Stimulated activated CD4-positive, alpha-beta T cell treated with anti-CD3 and anti-CD28 coated beads, Interleukin-1b, Interleukin-23, amount 100 ng/mL, for 4 hours (primary cell): ENCODE measurements at places on chromosomes 2 and 18.

GRCh38 chr18:9743200-9744016 is 35.3 kb downstream of the RAB31 start:
- no peak for DNase-seq

DNA sequence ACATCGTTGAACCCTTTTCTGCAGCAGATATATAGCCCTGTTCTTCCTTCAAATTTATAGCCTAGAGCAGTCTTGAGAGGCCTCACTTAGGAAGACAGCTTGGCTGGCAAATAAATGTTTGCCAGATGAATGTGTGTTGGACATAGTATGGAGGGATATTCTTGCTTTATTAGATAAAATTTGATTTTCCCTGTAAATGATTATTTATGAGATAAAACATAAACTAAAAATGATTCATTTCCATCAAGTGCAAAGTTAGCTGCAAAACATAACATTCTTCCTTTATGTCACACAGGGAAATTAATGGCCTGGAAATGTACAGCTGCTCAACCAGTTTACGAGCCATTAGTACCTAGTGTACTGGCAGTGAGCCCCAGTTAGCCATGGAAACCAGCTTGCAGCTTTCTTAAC is 82.5 kb downstream of the LIMS1 start:
- DNase-seq, result no peak

DNA sequence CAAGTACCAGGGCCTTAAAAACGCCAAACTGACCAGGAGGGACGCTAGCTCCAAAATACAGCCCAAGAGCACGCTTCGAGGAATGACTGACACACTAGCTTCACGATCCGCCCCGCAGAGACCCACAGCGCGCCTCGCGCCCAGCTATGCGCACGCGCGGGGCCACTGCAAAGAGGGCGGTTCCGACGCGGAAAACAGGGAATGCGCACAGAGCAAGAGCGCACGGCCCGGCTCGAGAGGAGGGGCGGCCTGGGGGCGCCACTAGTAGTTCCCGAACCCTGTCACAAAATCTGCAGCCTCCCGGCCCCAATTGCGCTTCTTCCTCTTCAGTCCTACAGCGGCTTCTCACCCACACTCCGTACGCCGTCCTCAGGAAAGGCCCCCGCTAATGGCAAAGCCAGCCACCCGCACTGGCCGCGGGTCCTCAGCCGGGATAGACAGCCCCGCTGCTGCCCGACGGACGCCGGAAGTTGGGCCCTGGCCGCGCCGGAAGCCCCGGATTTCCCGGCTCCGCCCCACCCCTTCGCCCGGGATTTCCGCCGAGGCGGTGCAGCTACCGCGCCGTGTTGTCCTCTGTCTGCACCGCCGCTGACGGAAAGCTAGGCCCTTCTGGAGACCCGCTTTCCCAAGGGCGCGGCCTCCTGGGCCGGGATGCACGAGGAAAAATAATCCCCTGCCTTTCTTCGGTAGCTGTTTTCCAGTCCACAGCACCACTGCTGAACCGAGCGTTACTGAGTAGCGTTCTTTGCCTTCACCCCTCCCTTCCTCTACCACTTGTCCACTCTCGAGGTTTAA is at the start of gene HDHD2:
TSS of gene HDHD2 (minus strand) at position 472 of the 795 bp plus-strand sequence. CDS start 14,061 bp downstream, outside the sequence.
- DNase-seq, result peak; percentile 66

- no peak for DNase-seq
Observed at GRCh38 chr2:13001408-13001807, 284.7 kb downstream of the TRIB2 start.

DNA sequence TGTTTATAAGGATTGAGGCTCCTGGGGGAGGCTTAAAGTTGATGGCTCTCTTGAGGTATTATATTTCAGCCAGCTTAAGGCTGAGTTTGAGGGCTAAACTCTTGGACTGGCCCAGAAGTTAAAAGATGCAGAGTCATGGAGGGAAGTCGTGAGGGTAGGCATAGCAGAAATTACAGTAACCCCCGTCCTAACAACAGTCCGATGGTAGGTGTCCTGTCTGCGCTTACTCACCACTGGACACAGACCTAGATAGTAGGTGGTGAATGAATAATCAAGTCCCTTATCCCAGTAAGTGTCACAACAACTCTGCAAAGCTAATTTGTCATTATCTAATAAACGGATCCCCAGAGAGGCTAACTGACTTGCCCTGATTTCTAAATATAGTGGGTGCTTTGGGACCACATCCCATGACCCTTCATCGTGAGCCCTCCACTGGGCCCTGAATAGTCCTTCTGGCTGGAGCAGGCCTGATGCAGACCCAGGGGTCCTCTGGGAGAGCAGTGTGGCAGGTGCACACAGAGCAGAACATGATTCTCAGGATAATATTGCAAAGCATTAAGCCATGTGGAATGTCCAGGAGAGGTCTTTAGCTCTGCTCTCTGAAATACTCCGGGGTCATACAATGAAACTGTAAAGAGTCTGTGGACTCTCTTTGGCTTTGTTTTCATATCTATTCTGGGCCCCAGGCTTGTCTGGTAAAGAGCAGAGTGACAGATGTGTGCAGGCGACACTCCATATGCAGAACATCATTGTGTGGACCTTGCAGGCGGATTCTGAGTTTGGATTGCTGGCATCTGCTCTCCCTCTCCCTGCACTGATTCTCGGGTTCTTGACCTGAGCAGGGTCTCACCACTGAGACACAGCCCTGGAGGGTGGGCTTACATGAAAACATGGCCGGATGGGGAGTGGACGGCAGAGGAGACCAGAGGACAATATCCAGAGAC is 98.1 kb downstream of the RNF144A start:
- no peak for DNase-seq

GRCh38 chr2:190443055-190443454 is 34.9 kb downstream of the MFSD6 start:
- no peak for DNase-seq

DNA sequence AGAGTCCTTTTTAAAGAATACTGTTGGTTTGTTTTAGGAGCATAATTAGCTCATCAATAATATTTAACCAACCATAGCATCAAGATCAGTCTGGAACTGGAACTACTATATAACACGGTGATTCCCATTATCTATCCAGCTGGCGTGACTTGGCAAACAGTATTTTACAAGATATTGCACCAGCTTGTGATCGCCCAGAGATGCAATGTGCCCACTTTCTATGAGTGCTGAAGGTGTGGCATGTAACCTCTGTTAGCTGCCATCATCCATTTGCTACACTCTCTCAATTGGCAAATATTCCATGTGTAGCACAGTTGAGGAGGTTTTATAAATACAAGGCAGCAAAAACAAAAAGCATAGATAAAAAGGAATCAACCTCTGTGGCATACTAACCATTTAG is 64.9 kb downstream of the FIGN start:
- no peak for DNase-seq

- DNase-seq, result no peak
Observed at GRCh38 chr2:24400207-24400907, 40.0 kb upstream of the ITSN2 start.

- no peak for DNase-seq
Observed at GRCh38 chr2:222179592-222179991, 119.2 kb downstream of the PAX3 start.

GRCh38 chr2:160425434-160426151 is 68.0 kb downstream of the RBMS1 start:
- DNase-seq, result no peak

DNA sequence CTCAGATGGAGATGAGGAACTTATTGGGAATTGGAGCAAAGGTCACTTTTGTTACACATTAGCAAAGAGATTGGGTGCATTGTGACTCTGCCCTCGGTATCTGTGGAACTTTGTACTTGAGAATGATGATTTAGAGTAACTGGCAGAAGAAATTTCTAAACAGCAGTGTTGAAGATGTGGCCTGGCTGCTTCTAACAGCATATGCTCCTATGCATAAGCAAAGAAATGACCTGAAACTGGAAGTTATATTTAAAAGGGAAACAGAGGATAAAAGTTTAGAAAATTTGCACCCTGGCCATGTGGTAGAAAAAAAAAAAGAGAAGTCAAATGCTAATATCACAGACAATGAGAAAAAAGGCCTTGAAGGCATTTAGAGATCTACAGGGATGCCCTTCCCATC is 256.8 kb upstream of the ZC3H15 start:
- DNase-seq, result no peak

- DNase-seq, result no peak
Observed at GRCh38 chr2:171411791-171412483, 21.9 kb downstream of the METTL8 start.

- no peak for DNase-seq
Observed at GRCh38 chr2:104774631-104775030, 79.3 kb upstream of the POU3F3 start.

- DNase-seq, result no peak
Observed at GRCh38 chr18:35096677-35097011, 55.4 kb downstream of the MAPRE2 start.

DNA sequence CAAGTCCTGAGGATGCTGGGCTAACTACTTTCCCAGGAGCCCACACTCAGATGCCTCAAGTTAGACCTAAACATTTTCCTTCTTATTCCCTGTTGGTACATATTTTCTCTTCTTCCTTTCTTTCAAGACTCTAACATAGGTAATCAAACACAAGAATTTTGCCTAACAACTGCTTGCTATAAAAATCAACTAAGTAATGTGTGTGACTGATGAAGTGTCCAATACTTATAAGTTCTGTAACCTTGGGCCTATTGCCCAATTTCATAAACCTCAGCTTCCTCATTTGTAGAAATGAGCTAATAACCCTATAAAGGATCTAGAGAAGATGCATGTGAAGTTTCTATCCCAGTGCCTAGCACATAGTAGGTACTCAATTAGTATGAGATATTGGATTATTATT is 31.6 kb upstream of the PIK3C3 start:
- DNase-seq, result no peak

DNA sequence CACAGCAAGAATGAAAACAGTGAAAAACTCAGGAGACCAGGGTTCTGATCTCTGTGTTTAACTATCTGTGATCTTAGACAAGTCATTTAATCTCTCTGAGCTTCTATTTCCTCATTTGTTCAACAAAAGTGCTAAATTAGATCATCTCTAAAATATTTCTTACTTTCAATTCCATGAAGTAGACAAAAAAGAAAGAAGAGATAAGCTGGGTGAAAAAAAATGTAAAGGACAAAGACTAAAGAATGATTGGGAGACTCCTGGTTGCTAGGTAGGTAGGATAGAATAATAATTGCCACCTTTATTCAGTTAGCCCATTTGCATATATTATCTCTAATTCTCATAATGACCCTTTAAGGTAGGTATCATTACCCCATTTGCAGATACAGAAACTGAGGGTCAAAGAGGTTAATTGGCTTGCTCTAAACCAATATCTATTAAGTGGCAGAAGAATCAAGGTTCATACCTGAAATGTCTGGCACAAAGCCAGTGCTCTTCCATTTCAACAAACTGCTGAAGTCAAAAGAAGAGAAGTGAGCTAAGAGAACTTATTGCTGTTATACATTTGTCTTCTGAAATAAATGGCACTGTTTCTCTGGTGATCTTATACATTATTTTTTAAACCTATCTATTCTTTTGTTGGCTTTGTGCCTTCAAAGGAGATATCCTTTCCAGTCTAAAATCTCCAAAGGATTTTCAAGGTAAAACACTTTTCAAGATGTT is 141.7 kb downstream of the OTX1 start:
- DNase-seq, result no peak

DNA sequence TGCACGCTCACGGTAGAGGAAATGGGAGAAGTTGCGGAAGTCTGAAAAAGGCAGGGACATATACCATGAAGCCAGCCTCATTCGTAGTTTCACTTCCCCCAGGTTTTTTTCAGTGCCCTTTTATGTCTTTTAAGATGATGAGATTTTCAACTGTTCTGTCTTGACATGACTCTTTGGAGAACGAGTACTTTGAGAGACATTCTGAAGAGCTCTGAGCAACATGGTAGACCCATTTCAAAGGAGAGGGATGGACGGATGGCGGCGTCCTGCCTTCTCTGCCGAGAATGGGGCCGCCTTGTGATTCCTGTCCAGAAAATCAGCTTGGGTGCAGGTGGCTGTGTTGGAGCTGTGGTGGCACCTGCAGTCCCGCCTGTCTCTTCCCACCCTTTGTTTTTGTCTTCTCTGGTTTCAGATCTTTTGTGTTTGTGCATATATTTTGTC is 41.7 kb downstream of the SH3BP4 start:
- DNase-seq, result no peak

DNA sequence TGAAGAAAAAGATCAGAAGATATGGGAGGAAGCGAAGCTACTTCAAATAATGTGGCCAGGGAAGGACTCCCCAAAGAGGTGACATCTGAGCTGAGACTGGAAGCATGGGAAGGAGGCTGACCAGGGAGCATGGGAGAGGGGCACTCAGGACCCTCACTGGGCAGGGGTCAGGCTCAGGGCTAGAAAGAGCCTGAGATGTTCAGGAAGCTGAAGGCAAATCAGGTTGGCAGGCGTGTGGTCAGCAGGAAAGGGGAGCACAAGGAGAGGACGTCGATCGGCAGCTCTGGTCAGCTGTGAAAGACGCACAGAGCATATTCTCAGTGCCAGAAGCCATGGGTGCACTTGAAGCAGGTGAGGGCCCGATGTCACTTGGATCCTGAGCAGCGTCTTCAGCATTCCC is 38.2 kb upstream of the KLHL29 start:
- no peak for DNase-seq

DNA sequence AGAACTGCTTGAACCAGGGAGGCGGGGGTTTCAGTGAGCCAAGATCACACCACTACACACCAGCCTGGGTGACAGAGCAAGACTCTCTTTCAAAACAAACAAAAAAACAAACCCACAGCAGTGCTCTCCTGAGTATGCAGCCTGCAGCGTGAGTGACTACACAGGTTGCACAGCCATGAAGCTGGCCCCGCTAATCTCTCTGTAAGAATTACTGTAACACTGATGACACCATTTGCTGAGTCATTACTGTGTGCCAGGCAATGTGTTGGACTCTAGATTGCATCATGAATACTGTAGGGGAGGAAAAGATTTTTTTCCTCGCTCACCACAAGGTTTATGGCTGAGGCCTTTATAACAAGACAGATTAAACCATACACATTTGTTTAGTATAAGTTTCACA is 118.6 kb upstream of the ATP8B1 start:
- no peak for DNase-seq

GRCh38 chr2:26609205-26609631 is 31.9 kb downstream of the CIB4 start:
- no peak for DNase-seq

DNA sequence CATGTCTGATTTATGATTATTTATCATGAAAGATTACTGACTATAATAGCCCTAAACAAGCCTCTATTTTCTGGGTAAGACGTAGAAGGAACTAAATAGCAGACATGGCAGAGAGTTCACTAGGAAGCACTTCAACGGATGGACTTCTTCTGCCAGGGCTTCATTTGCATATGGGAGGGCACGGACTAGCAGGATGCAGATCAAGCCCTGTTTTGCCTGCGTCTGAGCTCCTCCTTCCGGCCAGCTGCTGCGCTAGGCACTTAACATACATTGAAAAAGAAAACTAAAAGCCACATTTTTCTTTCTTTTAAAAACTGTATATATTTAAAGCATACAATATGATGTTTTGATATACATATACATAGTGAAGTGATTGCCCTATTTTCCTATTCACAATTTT is 340.0 kb upstream of the MEX3C start:
- no peak for DNase-seq

GRCh38 chr2:134900151-134900550 is 18.5 kb upstream of the CCNT2 start:
- no peak for DNase-seq
